Progenitor cell of endocrine pancreas (in vitro differentiated cells): ENCODE measurements at places on chromosomes 3 and 15. TPM values are rescaled to one million over a fixed set of nuclear protein-coding genes. Genes with fewer than 3 reads are reported as not detected.

The CPNE9 gene
- 0.47 and 0.69 TPM in 2 replicates for total RNA-seq

The TYRO3 gene
- total RNA-seq: 86.7 and 106 TPM in 2 replicates

The ASB14 gene
- not detected in 2 replicates for total RNA-seq

The DPPA4 gene
- 47.5 and 55.4 TPM in 2 replicates for total RNA-seq

The ZNF80 gene
- total RNA-seq: not detected in 2 replicates

DNA sequence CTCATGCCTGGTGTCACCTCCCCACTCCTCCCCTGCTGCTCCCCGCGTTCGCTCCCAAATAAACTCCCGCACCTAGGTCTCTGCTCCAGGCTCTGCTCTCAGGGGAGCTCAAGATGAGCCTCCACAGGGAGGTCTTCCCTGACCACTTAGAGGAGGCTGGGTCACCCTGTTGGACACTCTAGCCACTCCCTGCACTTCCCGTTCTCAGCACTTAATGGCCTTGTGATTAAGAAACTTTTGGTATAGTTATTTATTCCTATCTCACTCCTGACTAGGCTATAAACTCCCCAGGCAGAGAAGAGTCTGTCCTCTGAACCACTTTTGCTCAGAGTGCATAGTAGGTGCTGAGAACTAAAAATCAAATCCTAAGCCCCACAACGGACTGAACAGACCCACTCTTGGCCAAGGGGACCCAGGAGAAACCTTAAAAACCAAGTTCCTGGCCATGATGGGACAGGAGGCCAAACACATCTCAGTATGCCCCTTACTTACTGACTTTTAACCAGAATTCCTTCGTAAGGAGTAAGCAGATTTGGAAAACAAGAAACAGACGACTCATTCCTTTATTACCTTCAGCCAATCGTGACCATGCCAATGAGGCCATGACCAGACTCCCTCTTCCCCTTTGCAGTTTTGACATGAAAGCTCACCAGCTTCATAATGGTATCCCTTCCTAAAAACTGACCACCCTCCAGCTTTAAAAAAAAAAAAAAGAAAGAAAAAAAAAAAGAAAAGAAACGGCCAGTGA, 69.0 kb upstream of the HRH1 start:
- DNase-seq: no peak

DNA sequence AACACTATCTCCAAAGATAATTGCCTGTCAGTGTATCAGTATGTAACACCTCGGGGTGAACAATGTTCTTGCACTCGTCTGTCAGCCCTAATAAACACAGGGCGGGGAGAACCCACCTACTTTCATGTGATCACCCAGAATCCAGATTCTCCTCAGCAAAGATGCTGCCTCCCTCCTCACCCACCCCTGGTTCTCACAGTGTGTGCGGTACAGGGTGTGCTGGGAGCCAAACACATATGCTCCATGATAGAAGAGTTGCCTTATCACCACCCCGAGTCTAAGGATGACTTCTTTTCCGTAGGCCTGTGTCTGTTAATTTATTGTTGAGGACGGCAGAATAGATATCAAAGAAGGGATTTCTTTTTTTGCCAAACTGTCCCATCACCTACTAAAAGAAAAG, 206.1 kb downstream of the TLE3 start:
- no peak for DNase-seq

DNA sequence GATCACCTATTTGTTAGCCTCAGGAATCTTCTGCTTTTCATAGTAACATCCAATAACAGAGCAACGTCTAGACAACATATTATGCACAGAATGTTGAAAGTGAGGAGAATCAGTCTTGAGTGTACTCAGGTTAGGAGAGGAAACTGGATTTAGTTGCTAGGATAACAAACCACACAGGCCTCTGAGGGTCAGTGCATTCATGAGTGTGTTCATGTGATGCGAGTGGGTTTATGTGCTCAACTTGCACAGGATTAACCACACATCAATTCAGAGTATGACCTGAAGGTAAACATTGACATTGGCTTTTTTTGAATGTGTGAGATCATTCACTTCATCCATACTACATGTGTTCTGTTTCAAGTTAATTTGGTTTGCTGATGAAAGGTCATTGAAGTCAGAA, 287.6 kb downstream of the DIPK2A start:
- DNase-seq: no peak

DNA sequence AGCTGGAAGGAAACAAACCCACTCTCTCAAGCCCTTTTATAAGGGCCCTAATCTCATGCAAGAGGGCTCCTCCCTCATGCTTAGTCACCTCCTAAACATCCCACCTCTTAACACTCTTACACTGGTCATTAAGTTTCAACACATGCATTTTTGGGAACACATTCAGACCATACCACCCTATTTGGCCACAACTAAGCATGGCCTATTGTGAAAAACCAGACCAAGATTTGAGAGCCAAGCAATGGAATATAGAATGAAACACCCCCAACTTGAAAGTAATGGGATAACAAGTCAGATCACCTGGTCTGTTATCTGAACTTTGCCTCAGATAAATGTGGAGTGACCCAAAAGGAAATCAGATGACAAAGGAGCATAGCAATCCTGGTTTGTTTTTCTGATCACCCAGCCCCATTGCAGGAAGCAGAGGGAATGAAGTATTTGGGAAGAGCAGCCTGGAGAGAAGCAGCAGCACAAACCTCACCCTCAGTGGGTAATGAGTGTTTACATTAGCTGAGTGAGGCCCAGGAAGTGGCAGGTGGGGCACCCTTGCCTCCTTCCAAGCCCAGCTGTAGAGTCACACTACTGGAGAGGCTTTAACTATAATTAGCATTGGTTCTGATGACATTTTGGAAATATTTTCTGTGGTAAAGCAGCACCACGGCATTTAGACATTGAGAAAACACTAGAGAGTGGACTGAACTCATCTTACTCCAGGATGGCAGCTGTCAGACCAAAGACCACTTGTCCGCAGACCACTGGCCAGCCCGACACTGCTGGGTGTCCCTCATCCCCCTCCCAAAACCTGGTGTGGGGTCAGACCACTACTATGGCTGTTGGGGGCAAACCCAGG, 48.8 kb upstream of the PRTG start:
- DNase-seq: no peak

DNA sequence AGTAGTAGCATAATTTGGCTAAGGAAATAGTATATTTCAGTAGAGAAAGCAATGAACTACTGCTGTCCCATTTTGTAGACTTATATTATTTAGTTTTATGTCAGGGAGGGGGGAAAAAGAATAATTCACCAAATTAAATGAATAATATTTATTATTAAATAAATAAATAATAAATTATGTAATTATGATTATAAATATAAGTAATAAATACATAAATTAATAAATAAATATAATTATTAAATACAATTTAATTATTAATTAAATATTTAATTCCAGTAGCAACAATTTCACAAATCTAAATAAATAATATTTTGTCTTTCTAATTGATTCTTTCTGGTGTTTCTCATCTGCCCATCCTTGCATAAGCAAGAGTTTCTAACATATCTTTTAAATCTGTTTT, 81.1 kb upstream of the PLSCR4 start:
- DNase-seq: no peak

- no peak for DNase-seq
Measured at GRCh38 chr3:126951561-126951960, 31.4 kb upstream of the PLXNA1 start.

GRCh38 chr3:63961891-63962290, 49.7 kb upstream of the SCAANT1 start:
- DNase-seq: no peak

GRCh38 chr3:21624524-21624923, 126.5 kb downstream of the ZNF385D start:
- DNase-seq: no peak

DNA sequence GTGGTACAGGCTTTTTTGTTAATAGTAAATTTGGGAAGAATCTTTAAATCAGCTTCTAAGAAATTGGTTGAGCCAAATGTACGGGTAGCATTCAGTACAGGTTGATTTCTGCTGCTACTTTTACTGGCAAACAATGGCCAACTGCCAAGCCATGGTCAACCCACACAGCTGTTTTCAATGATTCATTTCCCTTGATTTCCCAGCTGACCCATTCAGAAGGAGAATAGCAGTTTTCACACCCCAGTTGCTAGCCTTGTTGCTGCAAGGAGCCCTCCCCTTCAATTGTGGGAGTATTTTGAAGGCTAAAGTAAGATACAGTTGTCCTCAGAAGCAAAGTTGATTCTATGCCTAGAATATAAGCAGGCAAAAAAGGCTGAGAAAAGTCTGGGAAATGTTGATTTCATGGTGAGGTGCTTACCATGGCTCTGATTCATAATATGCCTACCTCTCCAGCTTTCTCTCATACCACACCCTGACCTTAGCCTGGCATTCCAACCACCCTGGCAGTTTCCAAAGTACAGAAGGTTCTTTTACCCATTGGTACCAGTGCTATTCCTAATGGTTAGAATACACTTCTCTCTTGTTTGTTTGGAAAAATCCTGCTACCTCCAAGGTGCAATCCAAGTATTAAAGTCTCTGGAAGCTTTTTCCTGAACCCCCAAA, 320.3 kb upstream of the TGFBR2 start:
- no peak for DNase-seq

- no peak for DNase-seq
Measured at GRCh38 chr3:45607790-45608189, 13.2 kb downstream of the LIMD1 start.

DNA sequence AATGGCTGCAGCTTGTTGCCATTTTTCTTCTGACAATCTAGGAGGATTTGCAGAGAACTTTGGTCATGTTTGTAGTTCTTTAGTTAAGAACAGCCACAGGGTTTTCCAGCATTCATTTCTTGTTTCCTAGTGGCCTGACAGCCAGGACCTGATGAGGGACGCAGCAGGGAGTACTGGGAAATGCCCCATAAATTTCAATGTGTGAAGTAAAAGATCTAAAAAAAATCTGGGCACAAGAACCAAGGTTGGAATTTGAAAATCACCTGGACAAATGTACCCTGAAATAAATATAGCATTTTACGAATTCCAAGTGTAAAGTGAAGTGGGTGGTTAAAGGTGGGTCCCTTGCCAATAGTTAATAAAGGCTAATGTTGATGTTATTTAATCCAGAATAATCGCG, 195.0 kb downstream of the ZIC1 start:
- DNase-seq: no peak
